ENCODE measurements at places on chromosomes 6 and 20.
A peak's percentile ranks its signal among the peaks of the same experiment; 100 is the strongest.

- DNase-seq = peak; percentile 5
These were observed 161.8 kb downstream of the NFATC2 start for GRCh38 chr20:51380401-51381385.

DNA sequence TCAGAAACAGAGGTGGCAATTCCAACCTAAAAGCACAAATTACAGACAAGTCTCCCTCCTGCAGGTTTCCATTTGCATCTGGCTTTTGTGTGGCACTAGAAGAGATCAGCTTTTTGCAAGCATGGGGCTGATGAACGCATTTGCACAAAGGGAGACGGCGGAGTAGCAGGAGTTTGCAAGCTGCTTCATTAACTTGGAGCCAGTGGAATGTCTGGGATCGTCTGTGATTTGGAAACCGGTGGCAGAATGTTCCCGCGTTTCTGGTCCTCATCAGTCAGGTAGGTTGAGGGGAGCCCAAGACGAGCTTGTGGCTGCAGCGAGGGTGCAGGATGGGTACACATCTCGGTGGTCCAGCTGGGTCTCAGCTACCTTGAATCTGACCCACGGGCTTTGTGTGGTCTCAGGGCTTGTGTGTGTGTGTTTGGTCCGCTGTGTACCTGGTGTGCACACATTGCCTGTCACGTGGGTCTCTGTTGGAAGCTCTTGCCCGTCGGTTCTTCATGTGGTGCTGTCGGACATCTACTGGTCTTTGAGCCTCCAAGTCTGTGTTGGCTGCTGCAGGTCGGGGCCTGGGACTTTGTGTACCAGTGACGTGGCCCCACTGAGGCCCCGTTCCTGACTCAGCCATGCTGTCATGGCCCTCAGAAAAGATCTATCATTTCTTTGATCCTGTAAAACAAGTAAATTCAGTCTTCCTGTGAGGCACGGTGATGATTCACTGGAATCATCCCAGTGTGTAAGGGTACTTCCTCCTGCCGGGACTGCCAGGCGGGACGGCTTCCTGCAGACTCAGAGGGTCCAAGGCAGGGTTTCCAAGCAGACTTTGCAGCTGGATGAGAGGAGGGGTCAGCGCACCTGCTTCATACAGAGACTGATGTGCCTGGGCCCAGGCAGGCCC is 12.4 kb upstream of the MYT1 start:
- no peak for DNase-seq

DNA sequence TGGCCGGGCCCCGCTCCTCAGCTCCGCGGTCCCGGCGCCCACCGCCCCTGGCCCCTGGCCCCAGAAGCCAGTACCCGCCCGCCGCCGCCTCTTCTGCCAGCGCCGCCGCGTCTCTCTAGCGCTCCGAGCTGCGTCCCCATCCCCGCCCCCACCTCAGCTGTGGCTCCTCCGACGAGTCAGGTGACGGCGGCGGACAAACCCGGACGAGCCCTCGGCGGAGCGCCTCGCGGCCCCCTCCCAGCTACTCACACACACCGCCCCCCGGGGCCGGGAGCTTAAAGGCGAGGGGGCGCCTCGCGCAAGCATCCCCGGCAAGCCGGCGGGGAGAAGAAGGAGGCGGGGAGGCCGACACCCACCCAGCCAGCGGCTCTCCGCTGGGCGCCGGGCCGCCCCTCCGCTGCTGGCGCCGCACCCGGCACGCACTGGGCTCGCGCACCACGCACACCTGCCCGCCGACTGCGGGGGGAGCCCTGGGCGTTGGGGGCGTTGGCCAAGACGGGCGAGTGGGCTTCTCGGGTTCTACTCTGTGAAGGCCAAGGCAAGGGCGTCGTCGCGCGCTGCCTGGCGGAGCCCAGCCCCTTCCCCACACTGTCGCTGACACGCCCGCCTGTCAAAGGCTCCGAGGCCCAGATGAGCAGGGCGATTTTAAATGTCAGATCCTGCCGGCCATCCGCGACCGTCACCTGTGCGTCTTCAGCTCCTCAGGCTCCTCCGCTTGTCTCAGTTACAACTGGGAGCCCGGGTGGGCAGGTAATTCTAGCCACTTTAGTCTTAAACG is at the start of gene SNAP91:
TSS of gene SNAP91 (minus strand) at position 132 of the 778 bp plus-strand sequence. CDS start 1,174 bp downstream, outside the sequence.
- DNase-seq = no peak

- DNase-seq = no peak
These were observed 13.8 kb downstream of the ECT2L start for GRCh38 chr6:138809677-138810076.

DNA sequence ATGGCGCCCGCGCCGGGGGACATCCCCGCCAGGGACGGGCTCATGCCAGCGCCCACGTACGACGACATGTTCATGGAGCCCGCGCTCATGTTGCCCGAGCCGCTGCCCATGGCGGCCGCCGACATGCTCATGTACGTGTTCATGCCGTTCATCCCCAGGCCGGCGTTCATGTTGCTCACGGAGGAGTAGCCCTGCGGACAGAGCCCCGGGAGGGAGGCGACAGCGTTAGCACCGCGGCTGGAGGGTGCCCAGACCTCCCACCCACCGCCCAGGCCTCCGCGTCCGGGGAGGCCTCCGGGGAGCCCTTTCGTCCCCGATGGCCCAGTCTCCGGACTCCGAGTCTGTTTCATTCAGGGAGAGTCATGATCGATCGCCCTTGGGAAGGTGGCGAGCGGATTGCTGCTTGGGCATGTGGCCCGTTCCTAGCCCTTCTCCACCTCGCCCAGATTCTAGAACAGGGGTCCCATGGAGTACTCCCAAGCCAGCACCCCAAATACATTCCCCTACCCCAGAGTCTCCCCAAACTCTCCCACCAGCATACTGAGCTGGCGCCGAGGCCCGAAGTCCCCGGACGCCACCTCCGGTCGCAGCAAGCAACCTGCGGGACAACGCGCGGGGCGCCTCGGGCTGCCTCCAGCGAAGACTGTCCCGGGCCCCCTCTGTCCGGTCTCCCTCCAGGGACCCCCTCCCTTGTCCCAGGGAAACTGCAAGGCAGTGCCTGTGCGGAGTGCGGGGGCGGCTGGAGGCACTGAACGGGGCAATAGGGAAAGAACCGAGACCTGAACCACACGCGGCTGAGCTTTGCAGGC is 1.2 kb downstream of the FOXA2 start:
- DNase-seq = no peak

GRCh38 chr6:111096246-111096645 is 8.9 kb downstream of the SLC16A10 start:
- DNase-seq = no peak

- DNase-seq = no peak
These were observed 579.1 kb downstream of the DHX35 start for GRCh38 chr20:39541136-39541803.

GRCh38 chr20:7505835-7506221 is 434.4 kb downstream of the HAO1 start:
- no peak for DNase-seq

DNA sequence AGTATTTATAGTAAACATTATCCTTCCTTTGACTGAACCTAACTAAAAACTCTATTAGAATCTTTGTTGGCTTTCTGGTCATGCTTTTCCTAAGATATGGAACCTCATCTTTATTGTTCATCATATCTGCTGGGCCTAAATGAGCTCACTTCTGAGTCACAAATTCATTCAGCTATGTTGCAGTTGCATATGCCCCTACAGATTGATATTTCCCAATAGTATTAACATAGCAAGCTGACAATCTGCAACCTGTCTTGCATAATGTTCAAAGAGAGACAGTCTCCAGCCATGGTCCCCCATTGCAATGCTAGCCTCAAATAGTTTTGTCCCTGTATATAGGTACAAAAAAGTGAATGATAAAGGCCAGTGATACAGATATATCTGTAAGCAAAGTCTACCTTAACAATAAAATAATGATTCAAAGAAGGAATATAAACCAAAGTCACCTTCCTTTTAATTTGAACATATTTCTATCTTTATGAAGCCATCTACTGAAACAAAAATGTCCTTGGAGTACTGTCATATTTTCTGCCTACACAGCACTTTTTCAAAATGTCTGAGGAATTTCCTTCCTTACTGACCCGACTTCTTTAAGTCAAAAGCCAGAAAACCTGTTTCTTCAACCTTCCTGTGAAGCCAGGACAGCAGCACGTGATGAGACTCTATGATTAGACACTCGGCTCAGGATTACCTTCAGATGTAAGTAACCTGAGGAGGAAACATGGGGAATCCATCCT is 140.7 kb downstream of the UBE3D start:
- peak; percentile 16 for DNase-seq

- DNase-seq = peak; percentile 67
These were observed 1.2 kb downstream of the PANK2 start for GRCh38 chr20:3890398-3890751.

DNA sequence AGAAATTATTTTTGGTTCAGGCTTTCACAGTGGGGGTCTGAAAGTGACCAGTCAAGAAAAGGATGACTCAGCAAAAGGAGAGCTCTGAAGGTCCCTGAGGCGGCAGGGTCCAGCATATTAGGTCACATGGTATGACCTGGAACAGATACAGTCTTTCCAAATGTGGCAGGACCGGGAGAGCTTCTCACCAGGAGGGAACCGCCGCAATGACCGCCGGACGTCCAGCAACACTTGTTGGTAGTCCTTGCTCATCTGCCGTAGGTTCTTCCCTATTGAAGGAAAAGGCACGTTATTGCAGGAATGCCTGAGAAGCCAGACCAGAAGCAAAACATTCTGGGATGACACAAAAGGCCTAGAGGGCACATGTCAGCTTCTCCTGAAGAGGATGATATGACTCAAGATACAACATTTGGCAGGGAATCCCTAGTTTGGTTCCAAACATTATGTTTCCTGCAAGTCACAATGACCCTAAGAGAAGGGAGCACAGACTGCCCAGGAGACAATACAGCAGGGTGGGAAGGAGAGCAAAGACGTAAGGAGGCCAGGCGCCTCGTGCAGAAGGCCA is 17.4 kb downstream of the TBC1D20 start:
- no peak for DNase-seq

DNA sequence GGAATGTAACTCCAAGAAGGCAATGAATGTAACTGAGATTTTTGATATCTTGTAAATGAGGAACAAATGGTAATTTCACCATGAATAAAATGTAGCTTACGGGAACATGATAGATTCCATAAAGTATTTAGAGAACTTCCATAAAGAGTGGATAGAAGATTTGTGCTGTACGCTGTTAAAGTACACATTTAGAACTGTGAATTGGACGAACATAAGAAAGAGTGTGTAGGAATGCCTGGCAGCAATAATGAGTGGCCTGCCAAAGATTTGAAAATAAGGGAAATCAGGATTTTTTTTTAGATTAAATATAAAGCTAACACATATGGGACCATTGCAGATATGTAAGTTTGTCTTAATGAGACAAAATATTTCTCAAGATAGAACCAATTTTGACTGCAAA is 1153.3 kb upstream of the EYS start:
- DNase-seq = no peak

DNA sequence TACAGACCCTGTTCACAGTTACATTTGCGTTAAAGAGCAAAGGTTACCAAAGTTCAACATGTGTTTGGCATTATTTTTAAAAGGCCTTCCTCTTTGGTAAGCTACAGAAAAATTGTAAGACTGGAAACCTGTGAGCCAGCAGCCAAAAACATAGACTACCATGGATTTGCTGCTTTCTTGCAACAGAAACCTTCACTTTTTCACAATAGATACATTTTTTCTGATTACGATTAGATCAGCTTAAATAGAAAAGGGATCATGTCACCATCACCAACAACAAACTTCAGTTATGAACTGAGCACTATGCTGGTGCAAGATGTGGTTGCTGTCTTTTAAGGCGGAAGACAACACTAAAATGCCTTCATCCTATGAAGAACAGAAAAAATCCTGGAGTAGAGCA is 112.3 kb upstream of the MARCKS start:
- no peak for DNase-seq

GRCh38 chr20:35055445-35056276 is 36.9 kb downstream of the TRPC4AP start:
- peak; percentile 63 for DNase-seq

DNA sequence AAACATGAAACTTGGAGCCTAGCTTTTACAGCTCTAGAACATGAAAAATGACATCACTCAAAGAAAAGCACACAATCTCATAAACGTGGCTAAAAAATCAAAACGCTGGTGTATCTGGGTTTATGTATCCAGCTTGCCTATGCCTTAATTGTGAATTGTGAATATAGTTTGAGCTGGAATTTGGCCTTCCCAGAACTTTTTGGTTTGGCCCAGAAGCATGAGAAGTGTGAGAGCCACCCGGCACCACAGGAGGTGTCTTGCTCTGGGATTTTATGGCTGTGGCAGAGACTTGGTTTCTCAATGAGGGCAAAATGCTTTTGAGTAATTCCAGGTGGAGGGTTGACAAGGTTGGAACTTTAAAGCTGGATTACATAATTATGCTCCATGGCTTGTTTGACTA is 69.2 kb downstream of the TIAM2 start:
- no peak for DNase-seq

- no peak for DNase-seq
These were observed 42.5 kb upstream of the RALY start for GRCh38 chr20:33951171-33951570.

- no peak for DNase-seq
These were observed 36.9 kb upstream of the LAMA4 start for GRCh38 chr6:112291161-112291762.

- no peak for DNase-seq
These were observed 1230.1 kb downstream of the HACE1 start for GRCh38 chr6:103629613-103630012.

- DNase-seq = no peak
These were observed 129.6 kb downstream of the EDN1 start for GRCh38 chr6:12419631-12420272.

- DNase-seq = peak; percentile 37
These were observed 12.1 kb downstream of the CEP85L start for GRCh38 chr6:118639054-118639964.

GRCh38 chr6:75023634-75024033 is 182.2 kb downstream of the COL12A1 start:
- DNase-seq = no peak

DNA sequence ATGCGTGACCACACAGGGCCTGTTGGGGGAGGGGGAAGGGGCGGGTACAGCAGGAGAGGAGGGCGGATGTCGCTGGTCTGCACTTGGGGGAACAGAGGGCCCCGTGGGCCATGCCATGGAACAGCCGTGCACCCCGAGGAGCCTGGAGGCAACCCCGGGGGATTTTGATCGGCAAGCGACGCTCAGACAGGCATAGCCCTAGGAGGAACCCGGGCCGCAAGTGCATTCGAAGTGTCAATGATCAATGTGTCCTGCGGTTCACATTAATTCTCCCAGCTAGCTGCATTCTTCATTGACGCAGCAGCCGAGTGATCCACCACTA is 772.8 kb upstream of the DEFB115 start:
- DNase-seq = no peak
